Occipital lobe (tissue), 3 donors: ENCODE measurements at places on chromosomes 13 and 19. TPM values are rescaled to one million over a fixed set of nuclear protein-coding genes. Genes with fewer than 3 reads are reported as not detected.

DNA sequence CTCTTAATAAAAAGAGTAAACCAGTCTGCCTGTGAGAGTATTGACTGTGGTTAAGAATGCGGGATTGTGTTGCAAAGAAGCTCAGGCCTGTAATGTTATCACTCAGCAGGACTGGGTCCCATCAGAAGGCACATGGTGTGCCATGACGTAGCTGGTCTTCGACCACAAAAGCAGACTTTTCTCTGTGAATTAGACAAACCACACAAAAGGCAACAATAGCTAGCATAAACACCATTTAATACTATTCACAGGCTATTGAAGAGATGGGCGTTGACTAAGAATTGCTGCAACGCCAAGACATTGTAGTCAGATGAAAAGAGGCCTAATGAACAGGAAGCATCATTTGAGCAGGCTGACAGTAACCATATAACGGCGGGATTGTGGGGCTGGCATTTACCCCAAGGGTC is 235.6 kb upstream of the SOX21 start:
- no peak for DNase-seq

GRCh38 chr13:96825653-96826052 is 168.6 kb downstream of the OXGR1 start:
- DNase-seq, result no peak

- peak; percentile 58 for DNase-seq
Observed at GRCh38 chr19:18657590-18658365, 20.9 kb downstream of the KLHL26 start.

DNA sequence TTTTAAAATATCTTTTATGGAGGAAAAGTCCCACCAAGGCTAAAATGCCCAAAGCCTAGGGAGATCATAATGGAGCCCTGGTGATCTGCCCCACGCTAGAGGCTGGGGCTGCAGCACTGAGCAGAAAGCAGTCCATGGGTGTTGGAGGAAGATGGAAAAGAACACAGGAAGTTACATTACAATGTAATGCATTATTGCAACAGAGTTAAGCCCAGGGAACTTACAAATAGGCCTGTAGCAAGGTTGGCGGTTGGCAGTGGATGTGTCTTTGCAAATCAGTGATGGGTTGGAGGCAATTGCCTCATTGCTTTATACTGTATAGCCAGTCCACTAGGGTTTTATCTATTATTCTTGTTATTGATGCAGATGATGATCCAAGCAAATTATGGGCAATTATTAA is 399.9 kb downstream of the NDFIP2 start:
- DNase-seq, result no peak

DNA sequence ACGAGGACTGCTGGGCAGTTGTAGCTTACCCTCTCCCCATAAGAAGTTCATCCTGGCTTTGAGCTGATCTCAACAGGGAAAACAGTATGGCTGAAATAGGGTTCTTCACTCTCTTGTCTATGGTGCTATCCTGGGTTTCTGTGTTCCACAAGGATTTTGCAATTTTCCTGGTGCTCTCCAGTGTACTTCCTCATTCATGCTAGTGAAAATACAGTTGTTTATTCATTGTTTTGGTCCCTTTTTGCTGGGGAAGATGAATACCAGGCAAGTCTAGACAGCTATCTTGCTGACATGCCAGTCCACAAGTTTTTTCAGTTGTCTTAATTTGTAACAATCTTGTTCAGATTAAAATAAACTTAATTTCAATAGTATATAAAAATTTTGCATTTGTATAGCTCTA is 306.5 kb downstream of the DLEU7 start:
- no peak for DNase-seq

DNA sequence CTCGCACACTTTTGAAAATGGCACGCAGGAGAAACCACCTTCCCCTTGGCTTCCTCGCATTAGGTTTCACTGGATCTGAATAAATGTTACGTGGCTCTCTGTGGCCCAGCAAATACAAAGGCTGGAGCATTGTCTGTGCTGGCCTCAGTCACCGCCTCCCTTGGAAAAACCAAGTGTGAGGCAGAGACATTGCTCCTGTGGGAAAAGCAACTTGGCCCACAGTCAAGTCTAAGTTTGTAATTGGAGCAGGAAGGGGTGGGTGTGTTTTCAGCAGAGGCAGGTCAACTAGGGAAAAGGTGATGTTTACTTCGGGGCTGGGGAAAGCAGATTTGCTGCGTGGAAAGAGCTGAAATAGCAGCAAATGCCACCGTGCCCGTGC is 101.6 kb downstream of the IRS2 start:
- no peak for DNase-seq

DNA sequence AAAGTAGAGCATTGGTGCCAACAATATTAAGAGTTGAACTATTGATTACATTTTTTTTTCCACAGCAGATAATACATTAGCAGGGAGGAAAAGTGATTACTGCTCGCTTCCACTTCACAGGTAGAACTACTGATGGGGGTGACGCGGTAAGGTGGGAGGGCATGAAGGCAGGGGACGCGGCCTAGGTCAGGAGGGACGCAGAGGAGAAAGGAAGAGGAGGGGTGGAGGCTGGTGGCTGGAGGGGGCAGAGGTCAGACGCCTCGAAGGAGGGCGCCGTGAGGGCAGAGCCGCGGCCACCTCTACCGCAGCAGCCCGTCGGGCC is 287 bp upstream of the B3GLCT start:
- no peak for DNase-seq

Gene KCNC3
- total RNA-seq, result 2.3 TPM

DNA sequence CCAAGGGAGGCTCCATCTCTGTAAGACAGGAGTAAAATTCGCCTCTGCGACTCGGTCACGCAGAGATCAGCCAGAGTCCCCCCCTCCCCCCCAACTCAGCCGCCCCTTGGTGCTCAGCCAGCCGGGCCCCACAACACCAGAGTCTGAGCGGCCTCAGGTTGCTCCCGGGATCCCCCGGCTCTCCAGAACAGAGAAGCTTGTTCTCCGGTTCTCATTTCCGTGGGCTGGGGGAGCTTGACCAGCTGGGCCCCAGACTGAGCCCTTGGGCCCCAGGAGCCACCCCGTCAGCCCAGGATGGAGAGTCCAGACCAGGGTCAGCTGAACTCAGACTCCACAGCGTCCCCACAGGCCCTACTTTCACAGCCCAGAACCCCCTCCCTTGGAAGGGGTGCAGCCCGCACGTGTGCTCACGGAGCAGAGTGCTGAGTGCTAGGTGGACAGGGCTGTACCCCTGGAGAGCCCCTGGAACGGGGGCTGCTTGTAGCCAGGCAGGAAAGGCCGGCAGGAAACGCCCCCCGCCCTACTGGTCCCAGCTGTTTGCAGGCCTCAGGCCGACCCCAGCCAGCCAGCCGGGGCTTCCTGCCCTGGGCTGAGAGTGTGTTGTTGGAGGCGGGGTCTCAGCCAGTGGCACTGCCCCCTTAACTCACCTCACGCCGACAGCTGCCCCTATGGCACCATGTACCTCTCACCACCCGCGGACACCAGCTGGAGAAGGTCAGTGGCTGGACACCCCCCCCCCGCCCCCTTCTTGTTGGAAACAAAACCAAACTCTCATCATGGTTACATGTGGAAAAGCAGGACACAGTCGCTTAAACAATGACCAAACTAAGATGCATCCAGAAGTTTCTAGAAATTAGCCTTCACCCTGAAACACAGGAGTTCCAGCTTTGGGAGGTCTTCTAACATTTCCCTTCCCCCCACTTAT is 44.4 kb downstream of the COMP start:
- no peak for DNase-seq

DNA sequence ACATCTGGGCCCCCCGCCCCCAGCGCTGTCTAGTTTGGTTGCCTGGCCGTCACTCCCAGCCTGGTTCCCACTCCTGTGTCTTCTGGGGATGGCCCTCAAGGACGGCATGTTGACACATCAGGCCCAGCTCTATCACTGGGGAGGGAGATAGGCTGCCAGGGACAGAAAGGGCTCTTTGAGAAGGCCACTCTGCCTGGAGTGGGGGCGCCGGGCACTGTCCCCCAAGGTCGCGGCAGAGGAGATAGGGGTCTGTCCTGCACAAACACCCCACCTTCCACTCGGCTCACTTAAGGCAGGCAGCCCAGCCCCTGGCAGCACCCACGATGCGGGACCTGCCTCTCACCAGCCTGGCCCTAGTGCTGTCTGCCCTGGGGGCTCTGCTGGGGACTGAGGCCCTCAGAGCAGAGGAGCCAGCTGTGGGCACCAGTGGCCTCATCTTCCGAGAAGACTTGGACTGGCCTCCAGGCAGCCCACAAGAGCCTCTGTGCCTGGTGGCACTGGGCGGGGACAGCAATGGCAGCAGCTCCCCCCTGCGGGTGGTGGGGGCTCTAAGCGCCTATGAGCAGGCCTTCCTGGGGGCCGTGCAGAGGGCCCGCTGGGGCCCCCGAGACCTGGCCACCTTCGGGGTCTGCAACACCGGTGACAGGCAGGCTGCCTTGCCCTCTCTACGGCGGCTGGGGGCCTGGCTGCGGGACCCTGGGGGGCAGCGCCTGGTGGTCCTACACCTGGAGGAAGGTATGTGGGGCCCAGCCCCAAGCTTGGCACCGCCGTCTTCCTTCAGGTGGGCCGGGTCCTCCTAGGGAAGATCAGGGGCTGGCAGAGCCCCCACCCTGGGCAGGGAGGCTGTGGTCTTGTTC is at the start of gene AMH:
TSS of gene AMH (plus strand) at position 314 of the 857 bp plus-strand sequence. CDS start at position 324, 10 bp downstream.
- DNase-seq, result no peak

DNA sequence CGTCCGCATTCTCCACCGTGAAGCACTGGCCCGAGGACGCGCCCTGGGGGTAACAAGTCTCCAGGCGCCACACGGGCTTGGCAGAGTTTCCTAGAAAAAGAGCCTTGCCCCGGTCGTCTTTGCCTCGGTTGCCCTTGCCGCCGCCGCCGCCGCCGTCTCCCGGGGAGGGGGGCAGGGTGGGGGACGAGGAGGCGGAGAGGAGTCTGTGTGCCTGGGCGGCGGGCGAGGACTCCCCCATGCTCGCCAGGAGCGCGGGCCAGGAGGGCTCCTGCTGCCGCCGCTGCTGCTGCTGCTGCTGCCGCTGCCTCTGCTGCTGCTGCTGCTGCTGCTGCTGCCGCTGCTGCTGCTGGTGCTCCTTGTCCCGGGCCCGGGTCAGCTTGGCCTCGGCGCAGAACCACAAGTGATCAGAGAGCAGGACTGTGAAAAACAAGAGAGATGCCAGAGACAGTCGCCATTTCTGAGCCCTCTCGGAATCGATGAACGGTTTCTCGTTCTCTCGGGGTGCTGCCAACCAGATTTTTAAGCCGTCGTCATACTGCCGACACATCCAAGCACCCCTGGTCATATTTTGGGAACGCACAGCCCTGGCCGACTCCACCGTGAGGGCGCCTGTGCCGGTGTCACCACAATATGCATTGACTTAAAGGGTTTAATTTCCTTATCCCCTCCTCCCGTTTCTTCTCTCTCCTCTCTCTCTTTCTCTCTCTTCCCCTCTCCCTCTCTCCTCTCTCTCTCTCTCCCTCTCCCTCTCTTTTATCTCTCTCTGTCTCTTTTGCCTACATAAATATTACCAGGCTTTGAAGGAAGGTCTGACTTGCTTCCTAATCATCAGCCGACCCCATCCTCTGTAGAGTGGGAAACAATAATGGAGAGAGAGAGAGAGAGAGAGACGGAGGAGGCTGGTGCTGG is 349.1 kb downstream of the LIG4 start:
- peak; percentile 44 for DNase-seq

- DNase-seq, result no peak
Observed at GRCh38 chr13:20424949-20425348, 100.7 kb downstream of the CRYL1 start.

DNA sequence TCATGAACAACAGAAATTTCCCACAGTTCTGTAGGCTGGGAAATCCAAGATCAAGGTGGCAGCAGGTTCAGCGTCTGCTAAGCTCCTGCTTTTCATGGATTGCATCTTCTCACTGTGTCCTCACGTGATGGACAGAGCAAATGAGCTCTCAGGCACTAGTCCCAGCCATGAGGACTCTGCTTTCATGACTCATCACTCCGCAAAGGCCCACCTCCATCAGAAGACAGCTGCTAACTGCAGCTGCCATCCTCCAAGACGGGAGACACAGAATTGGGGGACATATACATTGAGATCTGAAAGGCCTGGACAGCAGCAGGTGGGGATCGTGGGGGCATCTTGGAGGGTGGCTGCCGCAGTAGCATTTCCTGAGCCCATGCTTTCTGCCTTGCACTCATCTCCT is 44.4 kb upstream of the SPATA13 start:
- DNase-seq, result no peak

GRCh38 chr19:35204799-35205732 is 23.5 kb downstream of the FAM187B start:
- DNase-seq, result no peak

DNA sequence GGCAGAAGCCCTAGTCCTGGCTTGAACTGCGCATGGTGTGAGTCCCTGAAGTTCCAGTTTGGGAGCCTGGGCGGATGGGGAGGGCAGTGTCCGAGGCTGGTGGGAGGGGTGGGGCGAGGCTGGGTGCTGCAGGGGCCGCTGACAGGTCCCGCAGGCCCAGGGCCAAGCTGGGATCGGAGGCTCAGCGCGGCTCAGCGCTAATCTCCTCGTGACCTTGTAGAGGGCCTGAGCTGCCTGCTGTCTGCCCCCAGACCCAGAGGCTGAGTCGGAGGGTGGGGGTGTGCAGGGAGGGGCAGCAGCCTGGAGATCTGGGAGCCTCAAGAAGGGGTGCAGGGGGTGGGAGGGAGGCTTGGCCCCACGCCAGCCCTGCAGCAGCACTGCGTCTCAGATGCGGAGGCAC is 3.0 kb downstream of the ATP1A3 start:
- no peak for DNase-seq

- DNase-seq, result peak; percentile 61
Observed at GRCh38 chr13:41960637-41961465, at the start of gene VWA8. TSS of gene VWA8 (minus strand) at chr13:41961109. CDS start at chr13:41961015, 94 bp downstream.

- DNase-seq, result no peak
Observed at GRCh38 chr19:20197747-20198146, 30.7 kb downstream of the ZNF486 start.

Gene KMT2B
- total RNA-seq, result 3.0 TPM

DNA sequence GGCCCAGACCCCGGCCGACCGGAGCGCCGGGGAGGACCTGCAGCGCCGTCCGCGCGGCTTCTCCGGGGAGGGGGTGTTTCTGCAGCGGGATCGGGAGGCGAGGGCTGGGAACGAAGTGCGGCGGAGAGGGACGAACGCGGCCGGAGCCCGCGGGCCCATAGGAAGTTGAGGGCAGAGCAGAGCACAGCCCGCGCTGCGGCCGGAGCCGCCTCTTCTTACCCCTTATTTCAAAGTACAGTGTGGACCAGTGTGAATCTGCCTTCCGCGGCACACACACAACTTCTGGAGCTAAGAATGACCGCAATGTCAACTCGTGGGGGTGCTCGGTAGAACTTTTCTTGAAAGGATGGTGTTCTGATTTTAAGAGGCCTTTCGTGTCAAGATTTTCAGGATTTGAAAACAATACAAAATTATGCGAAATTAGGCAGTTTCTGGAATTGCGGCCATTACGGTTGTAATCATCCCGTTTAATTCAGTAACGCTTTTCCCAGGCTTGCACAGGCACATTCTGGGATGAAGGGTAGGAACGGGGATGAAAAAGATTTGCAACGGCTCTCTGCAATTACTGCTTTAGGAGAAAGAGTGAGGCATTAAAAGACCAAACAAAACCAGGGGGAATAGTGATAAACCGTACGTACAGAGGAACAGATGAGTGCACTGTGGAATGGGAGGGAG is 821 bp downstream of the TDRD3 start:
- DNase-seq, result peak; percentile 52

GRCh38 chr19:16535381-16535780 is 6.9 kb downstream of the CHERP start:
- no peak for DNase-seq

Gene ZNF772
- total RNA-seq, result 73.9 TPM

Gene CEACAM7
- total RNA-seq, result not detected
